ENCODE measurements at places on chromosomes 4 and X. TPM values are rescaled to one million over a fixed set of nuclear protein-coding genes. Genes with fewer than 3 reads are reported as not detected.

The ATP11C gene
- 24.1 TPM for total RNA-seq

GRCh38 chr4:182478475-182478874 lies 235.3 kb downstream of the TENM3 start:
- no peak for DNase-seq

GRCh38 chr4:173005912-173006633 lies 162.5 kb upstream of the GALNT7 start:
- no peak for DNase-seq

- no peak for DNase-seq
Observed at GRCh38 chr4:72448231-72448630, 120.8 kb downstream of the ADAMTS3 start.

DNA sequence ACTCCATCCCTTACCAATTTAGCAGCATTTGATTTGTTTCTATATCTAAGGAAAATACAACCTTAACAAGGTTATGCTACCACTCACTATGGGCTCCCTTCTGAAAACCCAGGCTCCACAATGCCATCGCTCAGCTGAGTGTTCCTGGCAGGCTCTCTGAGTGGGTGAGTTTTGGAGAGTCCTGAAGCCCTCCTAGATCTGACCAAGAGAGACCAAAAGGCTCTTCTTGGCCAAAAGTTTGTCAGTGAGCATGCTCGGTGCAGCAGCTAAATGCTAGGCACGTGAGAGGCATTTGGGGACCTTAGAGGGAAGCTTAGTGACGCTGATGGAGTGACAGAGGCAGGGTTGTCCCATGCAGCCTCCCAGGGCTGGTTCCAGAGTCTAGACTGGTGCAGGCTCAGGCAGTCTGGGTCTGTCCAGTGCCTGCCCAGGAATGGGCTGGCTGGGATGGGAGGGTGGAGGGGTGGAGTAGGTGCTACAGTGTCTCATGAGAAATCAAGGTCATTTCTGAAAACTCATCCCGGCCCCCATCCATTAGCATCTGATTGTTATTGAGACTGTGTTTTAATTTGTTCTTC lies 346.8 kb downstream of the NR3C2 start:
- no peak for DNase-seq

- no peak for DNase-seq
Observed at GRCh38 chr4:3471886-3472285, 8.8 kb downstream of the DOK7 start.
